ENCODE measurements at places on chromosomes 13 and 19.

- no peak for DNase-seq
Observed at GRCh38 chr13:54660277-54660676, 1631.7 kb downstream of the OLFM4 start.

GRCh38 chr19:46481223-46481848 is 10.0 kb upstream of the PNMA8A start:
- DNase-seq = no peak

DNA sequence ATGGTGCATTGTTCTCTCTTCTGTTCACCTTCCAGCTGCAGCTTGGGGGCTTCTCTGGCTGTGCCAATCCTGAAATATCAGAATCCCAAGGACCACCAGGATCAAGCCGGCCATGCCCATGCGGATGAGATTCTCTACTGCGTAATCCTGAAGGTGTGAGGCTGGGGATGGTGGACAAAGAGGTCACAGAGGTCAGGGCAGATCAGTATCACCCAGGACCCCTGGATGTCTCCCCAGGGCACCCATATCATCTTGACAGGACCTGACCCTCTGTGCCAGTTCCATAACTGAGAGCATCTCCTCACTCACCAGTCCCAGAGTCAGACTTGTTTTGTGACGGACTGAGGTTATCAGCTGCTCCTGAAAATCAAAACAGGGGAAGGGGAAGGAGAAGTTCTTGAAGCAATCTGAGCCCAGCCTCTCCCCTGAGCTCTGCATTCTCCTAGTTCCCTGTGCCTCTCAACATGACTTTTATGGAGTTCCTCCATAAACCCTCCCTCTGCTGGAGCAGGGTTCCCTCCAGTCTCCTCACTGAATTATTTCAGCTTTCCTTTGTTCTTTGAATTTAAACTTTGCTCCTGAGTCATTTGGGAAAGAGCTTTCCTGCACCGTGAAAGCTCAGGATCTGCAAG is 5.5 kb downstream of the LILRA5 start:
- DNase-seq = no peak

DNA sequence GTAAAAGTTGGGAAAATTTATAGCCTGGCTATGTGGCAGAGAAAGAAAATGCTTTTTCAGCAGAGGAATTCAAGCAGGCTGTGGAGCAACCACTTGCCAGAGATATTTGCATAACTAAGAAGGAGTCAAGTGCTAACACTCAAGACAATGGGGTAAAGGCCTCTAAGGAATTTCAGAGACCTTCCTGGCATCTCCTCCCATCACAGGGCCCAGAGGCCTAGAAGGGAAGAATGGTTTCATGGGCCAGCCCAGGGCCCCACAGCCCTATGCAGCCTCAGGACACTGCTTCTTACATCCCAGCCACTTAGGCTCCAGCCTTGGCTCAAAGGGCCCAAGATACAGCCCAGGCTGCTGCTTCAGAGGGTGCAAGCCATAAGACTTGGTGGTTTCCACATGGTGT is 14.3 kb downstream of the SLC15A1 start:
- no peak for DNase-seq

- DNase-seq = no peak
Observed at GRCh38 chr13:75264611-75265010, 217.4 kb downstream of the TBC1D4 start.

DNA sequence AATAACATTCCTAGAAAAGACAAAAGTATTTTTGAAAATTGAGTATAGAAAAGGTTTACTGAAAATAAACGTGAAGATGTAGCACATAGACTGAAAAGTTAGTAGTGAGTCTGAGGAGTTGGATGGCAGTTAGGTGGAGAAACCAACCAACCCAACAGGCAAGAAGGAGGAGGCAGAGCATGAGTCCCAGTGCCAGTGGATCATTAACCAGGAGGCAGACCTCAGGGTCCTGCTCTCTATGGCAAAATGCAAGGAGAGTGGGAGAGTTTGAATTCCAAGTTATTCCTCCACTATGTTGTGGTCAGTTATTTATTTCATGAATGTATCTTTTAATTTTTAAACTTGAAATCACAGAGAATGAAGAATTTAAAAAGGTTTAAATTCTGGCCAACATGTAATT is 446.4 kb downstream of the GPC6 start:
- no peak for DNase-seq

GRCh38 chr13:111900390-111901131 is 166.4 kb upstream of the SOX1 start:
- no peak for DNase-seq
